ENCODE measurements at places on chromosomes 12 and 14.

DNA sequence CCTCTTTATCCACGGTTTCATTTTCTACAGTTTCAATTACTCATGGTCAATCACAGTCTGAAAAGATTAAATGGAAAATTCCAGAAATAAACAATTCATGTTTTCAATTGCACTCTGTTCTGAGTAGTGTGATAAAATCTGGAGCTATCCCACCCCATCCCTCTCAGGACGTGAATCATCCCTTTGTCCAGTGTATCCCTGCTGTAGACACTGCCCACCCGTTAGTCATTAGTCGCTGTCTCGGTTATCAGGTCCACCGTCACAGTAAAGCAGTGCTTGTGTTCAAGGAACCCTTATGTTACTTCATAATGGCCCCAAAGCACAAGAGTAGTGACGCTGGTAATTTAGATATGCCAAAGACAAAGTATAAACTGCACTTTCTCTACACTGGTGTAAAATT lies 141.0 kb upstream of the LMNTD1 start:
- no peak for DNase-seq

DNA sequence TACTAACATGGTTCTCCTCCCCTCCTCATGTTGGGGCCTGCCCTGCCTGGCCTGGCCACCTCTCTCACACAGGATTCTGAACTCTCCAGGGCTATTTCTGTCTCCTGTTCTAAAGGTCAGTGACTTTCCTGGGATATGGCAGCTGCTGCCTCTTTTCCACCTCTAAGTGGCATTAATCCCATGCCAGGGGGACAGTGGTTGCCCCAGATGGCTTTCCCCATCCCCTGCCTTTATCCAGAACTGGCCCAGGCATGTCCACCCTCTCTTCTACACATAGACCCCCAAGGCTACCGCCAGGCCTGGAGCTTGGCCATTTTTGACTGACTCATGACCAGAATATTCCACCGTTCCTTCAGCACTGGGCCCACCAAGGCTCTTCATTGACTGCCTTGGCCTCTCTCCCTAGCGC lies 90.4 kb downstream of the IRF2BPL start:
- DNase-seq: no peak

GRCh38 chr12:112977641-112978040 lies 678 bp upstream of the OAS2 start:
- no peak for DNase-seq

- DNase-seq: peak; percentile 37
These were observed 522 bp downstream of the R3HDM2 start for GRCh38 chr12:57430112-57430930.

GRCh38 chr14:60956202-60956601 lies 24.7 kb downstream of the TRMT5 start:
- DNase-seq: no peak

GRCh38 chr14:36424478-36425102 lies 95.4 kb downstream of the NKX2-1 start:
- DNase-seq: no peak

GRCh38 chr12:130632642-130633041 lies 83.5 kb downstream of the RIMBP2 start:
- no peak for DNase-seq

DNA sequence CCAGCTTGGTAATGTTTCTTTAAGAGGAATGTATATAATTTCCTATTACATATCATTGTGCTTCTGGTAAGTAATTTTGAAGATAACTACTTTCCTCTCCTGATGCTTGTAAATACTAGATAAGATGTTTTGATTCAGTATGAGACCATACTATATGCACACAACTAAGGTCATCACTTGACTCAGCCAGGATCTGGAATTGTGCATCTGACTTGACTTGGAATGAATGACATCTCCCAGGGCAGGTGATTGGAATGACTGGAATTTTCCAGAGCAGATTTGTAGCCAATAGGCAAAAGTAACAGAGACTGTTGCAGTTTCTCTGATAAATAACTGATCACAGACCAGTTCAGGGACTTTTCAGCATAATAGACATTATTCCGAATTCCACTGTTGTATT lies 11.1 kb downstream of the BEST3 start:
- DNase-seq: no peak

GRCh38 chr14:41482861-41483260 lies 123.8 kb upstream of the LRFN5 start:
- no peak for DNase-seq

GRCh38 chr14:81480741-81481140 lies 52.9 kb downstream of the SEL1L start:
- no peak for DNase-seq

DNA sequence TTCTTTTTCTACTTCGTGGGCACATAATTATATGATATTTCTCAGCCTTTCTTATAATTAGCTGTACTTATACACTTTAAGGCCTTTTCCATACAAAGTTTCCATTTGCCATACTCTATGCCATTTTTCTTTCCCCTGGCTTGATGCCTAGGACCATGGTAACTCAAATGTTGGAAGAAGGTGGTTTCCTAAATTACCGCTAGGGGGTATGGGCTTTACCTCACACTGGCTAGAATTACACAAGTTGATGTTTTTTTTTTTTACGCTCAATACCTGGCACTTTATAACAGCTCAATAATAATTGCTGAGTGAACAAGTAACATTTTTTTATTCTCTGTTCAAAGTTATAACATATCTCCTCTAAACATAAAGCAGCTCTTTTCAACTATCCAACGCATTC lies 306.8 kb upstream of the LRFN5 start:
- no peak for DNase-seq

DNA sequence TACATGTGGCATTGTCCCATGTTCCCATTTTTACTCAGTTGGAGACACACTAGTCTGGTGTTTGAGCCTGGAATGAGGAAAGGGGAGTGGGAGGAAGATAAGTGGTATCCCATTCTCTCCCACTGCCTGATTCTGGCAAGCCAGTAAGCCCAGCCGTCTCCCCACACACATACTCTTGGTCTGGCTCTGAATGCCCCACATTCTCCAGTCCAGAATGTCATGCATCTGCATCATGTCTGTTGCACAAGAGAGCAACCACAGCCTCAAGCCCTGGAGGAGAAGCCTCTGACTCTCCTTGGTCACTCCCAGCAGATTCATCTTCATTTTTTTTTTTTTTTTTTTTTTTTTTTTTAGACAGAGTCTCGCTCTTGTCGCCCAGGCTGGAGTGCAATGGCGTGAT lies 48.0 kb downstream of the DRAM1 start:
- no peak for DNase-seq

GRCh38 chr12:130097342-130097741 lies 64.9 kb upstream of the FZD10 start:
- DNase-seq: no peak

DNA sequence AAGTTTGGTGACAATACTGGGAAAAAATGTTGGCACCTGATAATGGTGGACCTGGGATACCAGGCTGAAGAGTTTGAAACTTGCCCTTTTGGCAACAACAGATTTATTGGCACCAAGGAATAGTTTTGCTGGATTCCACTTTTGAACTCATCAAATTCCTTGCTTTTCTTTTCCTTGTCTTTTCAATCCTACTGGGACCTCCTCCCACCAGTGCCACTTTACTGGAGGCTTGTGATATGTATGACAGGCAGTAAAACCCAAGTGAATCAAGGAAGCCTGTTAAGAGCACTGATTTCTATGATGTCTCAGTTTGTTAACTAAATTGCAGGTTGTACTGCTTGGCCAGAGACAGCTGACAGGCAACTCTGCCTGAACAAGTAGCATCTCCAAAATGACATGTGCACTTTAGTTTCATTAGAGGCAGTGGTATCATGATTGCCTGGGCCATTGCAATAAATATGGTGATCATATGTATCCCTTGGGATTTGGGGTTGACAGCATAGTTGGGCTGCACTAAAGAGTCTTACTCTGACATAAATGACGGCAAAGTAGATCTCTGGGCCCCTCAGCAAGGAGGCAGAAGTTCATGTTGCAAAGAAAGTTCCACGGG lies 565.4 kb downstream of the DIO2 start:
- DNase-seq: no peak

DNA sequence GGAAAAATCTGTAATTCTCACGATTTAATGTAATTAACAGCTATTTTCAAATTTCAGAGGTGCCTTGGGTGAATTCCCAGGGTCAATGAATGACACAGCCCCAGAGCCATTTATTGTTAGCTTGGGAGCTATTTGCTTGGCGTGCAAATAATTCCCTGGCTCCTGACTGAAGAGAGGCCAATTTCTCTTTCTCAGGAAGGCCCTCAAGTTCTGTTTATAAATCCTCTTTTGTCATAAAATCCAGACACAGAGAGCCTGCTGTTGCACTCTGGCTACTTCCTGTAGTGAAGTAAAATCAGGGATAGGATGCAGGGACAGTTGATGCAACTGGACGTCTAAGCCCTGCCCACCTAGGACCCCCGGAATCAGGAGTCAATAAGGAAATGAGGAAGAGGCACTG lies 154.3 kb downstream of the TMX1 start:
- no peak for DNase-seq

DNA sequence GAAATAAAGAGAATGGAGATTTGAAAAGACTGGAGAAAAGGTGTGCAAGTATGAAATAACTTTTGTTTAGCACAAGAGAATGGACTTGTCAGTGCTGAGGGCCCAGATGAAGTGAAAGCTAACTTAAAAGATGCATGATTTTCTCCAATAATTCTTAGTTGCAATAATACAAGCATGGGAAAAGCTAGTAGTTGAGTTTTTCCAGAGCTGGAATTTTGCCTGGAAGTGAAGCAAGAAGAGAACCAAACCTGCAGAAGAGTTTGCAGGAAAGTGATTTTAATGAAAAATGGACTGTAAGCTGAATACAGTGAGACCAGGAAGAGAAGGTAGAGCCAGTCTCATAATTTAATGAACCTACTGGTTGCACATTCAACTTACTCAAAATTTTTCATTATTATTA lies 69.3 kb upstream of the FSCB start:
- DNase-seq: no peak

DNA sequence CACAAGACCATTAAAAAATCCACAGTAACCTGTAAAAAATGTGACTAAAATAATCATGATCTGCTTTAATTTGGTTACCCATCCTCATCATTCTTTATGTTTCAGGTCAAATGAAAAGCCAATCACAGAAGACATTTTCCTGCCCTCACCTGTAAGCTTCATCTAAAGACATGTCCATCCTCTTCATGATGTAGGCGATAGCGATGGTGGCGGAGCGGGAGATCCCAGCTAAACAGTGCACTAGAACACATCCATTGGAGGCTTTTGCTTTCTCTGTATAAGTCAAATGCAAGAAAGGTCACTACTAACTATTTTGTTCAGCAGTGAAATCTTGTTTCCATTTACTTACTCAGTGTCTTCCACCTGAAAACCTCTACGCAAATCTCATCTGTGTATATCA lies 82.6 kb downstream of the DUSP16 start:
- no peak for DNase-seq

GRCh38 chr12:53941750-53942149 lies 3.1 kb downstream of the HOXC13 start:
- DNase-seq: no peak

DNA sequence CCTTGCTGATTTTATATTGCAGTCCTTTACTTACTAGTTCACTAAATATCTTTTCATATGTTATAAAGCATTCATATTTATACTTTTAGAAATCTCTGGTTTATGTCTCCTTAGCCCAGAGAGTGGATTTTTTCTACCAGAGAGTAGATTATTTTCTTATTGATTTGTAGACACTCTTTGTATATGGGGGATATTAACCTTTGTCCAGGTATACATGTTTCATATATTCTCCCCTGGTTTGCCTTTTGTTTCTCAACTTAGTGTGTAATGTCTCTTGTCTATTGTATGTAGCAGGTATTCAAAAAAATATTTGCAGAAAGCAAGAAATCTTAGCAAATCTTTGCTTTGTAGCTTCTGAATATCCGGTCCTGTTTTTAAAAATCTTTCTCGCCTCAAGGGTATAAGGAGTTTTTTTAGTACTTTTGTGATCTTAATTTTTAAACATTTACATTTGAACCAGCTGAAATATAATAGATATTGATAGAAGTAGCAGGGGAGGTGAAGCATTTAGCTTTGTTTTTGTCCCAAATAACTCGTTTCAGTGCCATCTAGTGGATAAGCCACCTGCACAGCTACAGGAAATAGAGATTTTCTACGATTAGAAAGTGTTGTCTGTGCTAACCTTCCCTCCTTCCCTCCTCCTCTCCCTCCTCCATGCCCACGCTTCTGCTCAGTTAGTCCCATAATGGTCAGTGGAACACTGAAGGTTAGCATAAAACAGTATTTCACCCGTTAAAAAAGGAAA lies 97.0 kb downstream of the PHETA1 start:
- no peak for DNase-seq

DNA sequence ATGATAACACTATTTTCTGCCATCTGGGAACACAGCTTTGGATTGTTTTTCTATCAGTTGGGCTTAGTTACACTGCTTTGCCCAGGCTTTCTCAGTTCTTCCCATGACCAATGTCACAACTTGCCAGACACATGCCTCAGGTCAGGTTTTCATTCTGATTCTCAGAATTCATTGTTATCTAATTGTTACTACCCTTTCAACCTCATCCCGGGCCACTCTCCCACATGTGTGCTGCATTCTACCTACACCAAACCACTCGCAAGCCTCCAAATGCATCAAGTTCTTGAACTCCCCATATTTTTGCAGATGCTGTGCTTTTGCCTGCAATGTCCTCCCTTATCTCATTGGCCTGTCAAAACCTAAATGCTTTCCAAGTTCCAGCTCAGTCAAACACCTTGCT lies 36.3 kb downstream of the NELL2 start:
- no peak for DNase-seq

GRCh38 chr12:124636138-124636978 lies 68.9 kb upstream of the NCOR2 start:
- peak; percentile 29 for DNase-seq

- no peak for DNase-seq
These were observed 37.2 kb upstream of the TDRD9 start for GRCh38 chr14:103890821-103891666.

- DNase-seq: no peak
These were observed 45.6 kb downstream of the GPHB5 start for GRCh38 chr14:63273129-63273528.

GRCh38 chr12:5643266-5643665 lies 211.4 kb downstream of the NTF3 start:
- DNase-seq: no peak

DNA sequence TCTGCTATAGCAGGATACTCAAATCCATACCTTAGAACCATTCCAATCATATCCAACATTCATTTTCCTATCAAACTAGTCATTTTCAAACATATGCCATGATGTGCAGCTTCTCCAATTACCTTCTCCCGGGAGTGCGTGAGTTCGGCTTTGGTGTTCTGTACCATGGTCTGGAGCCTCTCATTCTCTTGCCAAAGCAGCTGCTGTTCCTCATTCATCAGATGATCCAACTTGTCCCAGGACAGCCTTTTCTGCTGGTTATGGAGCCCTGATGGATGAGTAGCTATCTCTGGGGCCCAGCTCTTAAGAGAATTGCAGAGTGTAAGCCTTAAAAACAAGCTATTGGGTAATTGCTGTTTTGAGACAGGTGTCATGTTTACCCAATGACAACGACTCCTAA lies 71.1 kb upstream of the SAV1 start:
- no peak for DNase-seq

- no peak for DNase-seq
These were observed 15.1 kb downstream of the CD9 start for GRCh38 chr12:6215120-6215807.
